ENCODE measurements at places on chromosomes 1 and 21.
A peak's percentile ranks its signal among the peaks of the same experiment; 100 is the strongest.

GRCh38 chr1:38872401-38873026 is 634 bp downstream of the MYCBP start:
- no peak for DNase-seq

- DNase-seq, result no peak
These were observed 17.2 kb upstream of the C2CD2 start for GRCh38 chr21:41970751-41971653.

DNA sequence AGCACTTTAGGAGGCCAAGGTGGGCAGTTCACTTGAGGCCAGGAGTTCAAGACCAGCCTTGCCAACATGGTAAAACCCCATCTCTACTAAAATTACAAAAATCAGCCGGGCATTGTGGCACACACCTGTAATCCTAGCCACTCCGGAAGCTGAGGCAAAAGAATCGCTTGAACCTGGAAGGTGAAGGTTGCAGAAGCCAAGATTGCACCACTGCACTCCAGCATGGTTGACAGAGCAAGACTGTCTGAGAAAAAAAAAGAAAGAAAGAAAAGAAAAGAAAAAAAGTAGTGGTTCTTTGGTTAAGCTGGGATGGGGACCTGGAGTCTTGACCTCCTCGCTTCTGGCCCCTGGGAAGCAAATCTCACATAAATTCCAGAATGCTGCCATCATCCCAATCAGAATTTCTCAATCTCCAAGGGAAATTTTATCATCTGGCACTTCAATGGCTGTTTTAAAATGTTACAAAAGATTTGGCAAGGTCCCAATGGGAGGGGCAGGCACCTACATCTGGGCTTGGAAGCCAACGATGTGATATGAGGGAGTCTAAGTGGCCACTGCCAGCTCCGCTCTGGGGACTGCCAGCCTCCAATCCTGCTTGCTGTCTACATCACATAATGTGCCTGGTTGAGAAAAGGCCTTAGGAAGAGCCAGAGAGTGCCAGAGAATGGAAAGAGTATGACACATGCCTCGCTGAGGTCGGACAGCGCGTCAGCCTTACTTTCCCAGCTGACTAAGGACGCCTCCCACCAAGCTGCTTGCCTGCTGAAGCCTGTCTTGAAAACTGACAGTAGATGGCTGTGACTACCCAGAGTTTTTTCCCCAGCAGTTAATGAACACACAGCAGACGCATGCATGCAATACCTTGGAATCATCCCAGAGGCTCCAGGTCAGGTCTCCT is 42.1 kb upstream of the SRP9 start:
- DNase-seq, result no peak

DNA sequence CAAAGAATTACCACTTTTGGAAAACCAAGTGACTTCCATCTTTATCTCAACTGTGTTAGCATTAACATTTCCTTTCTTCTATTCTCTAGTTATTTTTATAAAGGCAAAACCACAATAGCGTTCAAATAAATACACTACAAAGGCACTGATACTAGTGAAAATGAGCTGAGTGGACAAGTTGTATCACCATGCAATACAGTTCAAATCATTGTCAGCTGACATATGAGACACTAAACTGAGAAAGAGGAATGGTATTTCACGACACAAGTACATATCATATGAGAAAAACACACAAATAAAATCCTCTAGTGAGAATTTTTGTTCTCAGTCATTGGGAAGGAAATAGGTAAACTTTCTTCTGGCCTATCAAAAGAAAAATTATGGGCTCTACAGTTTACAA is 26.2 kb downstream of the ENAH start:
- DNase-seq, result no peak

GRCh38 chr21:38833117-38833516 is 27.4 kb downstream of the ETS2 start:
- DNase-seq, result no peak

GRCh38 chr1:245915406-245915805 is 591.7 kb downstream of the SMYD3 start:
- no peak for DNase-seq

- DNase-seq, result no peak
These were observed 162.7 kb downstream of the DNM3 start for GRCh38 chr1:172003766-172004530.

DNA sequence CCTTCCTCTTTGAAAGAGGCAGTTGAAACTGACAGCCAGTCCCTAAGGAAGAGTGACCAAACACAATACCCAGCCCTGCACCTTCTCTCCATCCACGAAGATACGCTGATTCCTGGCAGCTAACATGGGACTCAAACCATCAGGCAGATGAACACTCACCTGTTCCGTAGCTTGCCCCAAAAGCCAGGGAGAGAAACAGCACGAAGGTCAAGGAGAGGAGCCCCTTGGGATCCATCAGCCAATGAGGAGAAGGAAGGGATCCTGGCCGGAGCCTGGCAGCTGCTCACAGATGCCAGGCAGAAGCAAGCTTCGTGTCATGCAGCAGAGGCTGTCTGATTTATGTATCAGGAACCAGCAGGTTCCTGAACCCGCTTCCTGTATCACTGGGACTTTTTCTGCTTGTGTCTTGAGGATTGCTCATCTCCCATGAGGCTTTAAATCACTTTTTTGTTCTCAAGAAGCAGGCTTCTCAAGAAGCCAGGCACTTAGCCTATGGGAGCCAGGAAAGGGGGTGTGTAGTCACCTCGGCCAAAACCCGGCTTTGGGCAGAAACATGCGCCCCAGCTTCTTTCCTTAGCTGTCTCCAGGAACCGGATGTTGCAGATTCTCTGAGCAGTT is at the start of gene SLAMF1:
Gene SLAMF1 (minus strand): TSS at position 334 of the 618 bp plus-strand sequence. CDS start 99 bp downstream, at position 235.
- no peak for DNase-seq

DNA sequence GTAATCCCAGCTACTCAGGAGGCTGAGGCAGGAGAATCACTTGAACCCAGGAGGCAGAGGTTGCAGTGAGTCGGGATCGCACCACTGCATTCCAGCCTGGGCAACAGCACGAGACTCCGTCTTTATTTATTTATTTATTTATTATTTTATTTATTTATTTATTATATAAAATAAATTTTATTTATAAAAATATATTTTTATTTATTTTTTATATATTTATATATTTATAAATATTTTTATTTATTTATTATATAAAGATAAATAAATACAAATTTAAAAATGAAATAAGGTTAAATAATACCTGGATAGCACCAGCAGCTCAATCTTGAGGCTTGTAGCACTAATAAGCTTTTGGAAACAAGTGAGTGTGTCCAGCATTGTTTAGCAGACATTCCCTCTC is 40.9 kb upstream of the SIM2 start:
- DNase-seq, result no peak

GRCh38 chr1:174726167-174726879 is 273.4 kb upstream of the CACYBP start:
- DNase-seq, result peak; percentile 39

DNA sequence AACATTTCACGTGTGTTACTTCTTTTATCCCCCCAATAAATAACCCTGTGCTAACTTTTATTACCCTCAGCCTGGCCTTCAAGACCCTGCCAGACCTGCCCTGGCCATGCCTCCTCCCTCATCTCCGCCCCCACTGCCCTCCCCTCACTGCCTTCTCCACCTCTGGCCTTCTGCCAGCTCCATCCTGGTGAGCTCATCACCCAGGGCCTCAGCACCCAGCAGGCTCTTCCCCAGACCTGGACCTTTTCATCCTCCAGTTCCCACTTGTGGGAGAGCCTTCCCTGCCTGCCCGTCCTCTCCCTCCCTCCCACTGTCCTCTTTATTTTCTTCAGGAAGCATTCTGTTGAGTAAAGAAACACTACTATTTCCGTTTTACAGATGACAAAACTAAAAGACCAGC is 72.0 kb downstream of the SLC66A1 start:
- DNase-seq, result no peak

GRCh38 chr1:28436211-28436769 is 66.8 kb downstream of the PHACTR4 start:
- no peak for DNase-seq

DNA sequence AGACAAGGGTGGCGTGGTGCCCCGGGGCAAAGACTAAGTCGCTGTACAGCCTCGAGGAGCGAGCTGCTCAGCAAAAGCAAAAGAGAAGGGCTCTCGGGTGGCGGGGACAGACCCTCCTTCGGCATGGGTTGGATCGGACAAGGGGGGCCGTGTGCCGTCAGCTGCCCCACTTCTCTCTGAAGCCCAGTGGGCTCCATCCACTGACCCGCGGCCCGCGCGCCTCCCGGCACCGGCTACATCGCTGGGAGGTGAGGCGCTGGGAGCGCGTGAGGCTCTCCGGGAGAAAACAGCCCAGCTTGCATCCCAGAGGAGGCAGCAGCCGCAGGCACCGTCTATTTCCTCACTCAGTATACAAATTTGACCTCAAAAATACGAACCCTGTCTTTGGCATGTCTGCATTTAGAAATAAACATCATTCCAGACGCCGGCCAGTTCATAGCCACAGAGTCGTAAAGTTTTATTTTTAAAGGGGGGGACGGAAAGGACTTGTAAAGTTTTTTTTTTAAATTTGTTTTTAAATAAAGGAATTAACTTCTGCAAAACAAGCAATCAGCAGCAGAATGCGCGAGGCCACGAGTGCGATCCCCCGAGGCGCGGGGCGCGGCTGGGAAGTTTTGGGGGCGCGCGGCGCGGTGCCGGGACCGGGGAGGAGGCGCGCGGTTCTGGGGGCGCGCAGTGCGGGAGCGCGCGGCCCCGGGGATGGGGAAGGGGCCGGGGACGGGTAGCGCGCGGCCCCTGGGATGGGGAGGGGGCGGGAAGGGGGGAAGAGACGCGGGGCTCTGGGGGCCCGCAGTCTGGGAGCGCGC is 689 bp upstream of the GPR137B start:
- DNase-seq, result peak; percentile 45

GRCh38 chr1:211493876-211494653 is 2.1 kb upstream of the RD3 start:
- DNase-seq, result no peak

DNA sequence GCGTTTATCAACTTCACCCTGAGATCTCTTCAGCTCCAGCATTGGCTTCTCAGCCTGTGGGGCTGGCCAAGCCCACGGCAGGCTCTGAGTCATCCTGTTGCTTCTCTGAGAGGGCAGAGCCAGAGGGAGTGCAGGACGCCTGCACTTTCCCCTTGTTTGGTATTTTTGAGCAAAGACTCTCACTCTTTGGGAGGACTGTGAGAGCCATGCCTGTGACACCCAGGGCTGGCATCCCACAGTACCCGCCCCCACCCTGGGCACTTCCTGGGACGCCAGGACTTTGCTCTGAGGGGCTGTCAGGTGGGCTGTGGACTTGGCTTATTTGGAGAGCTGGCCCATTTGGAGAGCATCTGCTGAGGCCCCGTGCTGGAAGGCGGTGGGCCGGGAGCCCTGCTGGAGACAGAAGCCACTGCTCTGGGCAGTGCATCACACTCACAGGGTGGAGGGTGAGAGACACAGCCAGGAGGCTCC is 37.4 kb downstream of the VANGL1 start:
- no peak for DNase-seq

DNA sequence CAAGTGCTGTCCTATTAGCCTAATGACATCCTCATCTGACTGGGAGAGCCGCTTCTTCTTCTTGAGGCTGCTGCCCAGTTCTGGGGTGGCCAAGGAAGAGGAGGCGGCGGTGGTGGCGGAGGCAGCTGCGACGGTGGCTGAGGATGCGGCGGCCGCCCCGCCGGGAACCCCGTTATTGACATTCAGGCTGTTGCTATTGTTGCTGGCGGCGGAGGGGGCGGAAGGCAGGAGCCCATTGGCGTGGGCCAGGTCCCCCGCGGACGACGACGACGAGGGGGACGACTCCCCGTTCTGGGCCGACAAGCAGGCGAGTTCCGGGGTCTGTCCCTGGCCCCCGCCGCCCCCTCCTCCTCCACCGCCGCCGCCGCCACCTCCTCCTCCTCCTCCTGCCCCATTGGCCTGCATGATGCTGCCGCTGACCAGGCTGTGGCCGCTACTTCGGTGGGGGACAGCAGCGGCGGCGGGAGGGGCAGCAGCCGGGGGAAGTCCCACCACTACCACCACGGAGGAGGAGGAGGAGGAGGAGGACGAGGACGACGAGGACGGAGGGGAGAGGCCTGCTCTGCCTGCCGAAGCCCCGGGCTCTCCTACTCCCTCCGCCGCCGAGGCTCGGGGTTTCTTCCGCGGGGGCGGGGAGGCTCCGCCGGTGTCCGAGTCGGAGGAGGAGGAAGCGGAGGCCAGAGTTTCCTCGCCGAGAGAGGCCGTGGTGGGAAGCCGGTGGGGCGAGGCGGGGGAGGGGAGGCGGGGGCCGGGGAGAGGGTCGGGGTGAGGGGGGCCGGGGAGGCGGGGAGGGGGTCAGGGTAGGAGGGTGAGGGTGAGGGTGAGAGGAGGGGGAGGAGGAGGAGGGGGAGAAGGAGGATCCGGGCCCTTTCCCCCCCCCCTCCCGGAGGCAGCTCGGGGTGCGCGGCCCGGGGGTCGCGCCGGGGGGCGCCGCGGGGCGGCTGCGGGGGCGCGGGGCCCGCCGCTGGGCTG is 610 bp downstream of the WDR26 start:
- DNase-seq, result peak; percentile 67

- no peak for DNase-seq
These were observed 919 bp downstream of the CTSS start for GRCh38 chr1:150764617-150765101.

DNA sequence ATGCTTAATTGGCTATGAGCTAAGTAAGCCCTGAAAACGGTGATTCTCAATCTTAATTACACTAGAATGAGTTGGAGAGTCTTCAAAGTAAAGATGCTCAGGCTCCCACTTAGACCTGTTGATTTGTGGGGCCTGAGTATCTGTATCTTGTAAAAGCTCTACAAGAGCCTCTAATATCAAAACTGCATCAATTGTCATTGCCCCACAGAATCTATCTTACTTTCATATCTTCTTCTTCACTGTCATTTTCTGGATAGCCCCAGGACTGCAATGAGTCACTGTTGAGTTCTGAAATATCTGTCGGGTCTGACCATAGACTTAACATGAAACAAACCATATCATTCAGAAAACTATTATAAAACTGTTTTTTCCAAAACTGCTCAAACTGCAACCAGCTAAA is 102.8 kb upstream of the SERTAD4 start:
- DNase-seq, result no peak

- DNase-seq, result no peak
These were observed 13.3 kb downstream of the FCRL1 start for GRCh38 chr1:157806431-157807149.

- no peak for DNase-seq
These were observed 7.0 kb downstream of the LRRC71 start for GRCh38 chr1:156927215-156928042.

DNA sequence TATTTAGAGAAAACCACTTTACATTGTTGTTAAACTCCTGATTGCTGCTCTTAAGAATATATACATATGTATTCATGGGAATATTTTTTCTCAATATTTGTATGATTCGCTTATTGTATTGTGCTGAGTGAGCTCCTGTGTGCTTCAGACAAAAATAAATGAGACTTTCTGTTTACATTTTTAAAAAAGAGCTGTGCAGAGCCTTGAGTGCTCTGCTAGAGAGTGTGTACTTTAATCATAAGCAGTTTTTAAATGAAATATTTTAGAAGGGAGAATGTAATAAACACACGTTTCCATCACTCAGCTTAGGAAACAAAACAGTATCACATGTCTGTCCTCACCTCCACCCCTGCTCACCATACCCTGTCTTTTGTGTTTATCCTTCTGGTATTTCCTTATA is 9.7 kb downstream of the PTPN14 start:
- DNase-seq, result no peak

- no peak for DNase-seq
These were observed 176.4 kb upstream of the KAZN start for GRCh38 chr1:14421977-14422609.

- no peak for DNase-seq
These were observed 31.7 kb upstream of the DNAH14 start for GRCh38 chr1:224897529-224898327.
